ENCODE measurements at places on chromosomes 16 and 17. TPM values are rescaled to one million over a fixed set of nuclear protein-coding genes. Genes with fewer than 3 reads are reported as not detected.

The WSCD1 gene
- total RNA-seq: 0.53 TPM

The KRTAP4-6 gene
- total RNA-seq: not detected

The TBC1D3 gene
- not detected for total RNA-seq

The NHERF2 gene
- 1.4 TPM for total RNA-seq

The SPEM3 gene
- not detected for total RNA-seq

The DNAI2 gene
- 1.7 TPM for total RNA-seq

The TEKT1 gene
- total RNA-seq: not detected

The GNG13 gene
- not detected for total RNA-seq

DNA sequence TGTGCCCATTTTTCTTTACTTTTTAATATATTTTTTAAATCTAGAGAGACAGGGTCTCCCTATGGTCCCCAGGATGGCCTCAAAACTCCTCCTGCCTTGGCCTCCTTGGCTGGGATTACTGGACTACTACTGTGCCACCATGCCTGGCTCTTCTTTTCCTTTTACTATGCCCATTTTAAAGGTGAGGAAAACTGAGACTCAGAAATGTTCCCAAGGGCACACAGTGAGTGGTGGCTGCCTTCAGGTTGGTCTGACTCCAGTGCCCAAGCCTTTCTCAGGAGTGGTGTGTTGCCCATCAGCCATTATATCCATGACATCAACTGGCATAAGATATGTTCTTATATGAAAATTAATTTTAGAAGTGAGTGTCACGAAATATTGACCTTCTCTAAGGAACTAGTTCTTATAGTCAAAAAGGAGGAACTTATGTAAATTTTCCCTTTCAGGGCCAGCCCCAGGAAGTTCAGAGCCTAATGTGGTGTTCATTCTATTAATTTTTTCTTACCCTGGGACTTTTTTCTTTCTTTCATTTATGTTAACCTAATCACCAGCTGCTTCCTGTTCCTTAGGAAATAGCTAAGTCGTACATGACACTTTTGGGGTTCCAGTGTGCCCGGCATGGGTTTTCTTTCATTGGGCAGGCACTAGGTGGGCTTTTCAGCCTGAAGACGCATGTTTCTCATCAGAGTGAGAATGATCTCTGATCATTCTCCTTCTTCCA is 17.9 kb upstream of the SPN start:
- no peaks in the 10 kb centered on the region for H3K36me3 ChIP-seq
- H3K4me3 ChIP-seq: no peak overlapping the region
- H3K4me1 ChIP-seq: peaks cover 36% of the 10 kb centered on the region

- H3K4me1 ChIP-seq: no peaks in the 10 kb centered on the region
- no peak overlapping the region for H3K27ac ChIP-seq
These were observed 22.1 kb downstream of the TRIM25 start for GRCh38 chr17:56891751-56892150.

- no peak overlapping the region for H3K27ac ChIP-seq
- peaks cover 68% of the 10 kb centered on the region for H3K27me3 ChIP-seq
- peaks cover 27% of the 10 kb centered on the region for H3K4me1 ChIP-seq
- no peak overlapping the region for H3K4me3 ChIP-seq
- H3K36me3 ChIP-seq: no peaks in the 10 kb centered on the region
These were observed 11.0 kb downstream of the NEUROD2 start for GRCh38 chr17:39596543-39597267.

GRCh38 chr16:81649561-81650184 is 129.4 kb upstream of the PLCG2 start:
- H3K4me3 ChIP-seq: no peak overlapping the region
- no peak overlapping the region for H3K27ac ChIP-seq
- H3K27me3 ChIP-seq: no peaks in the 10 kb centered on the region
- H3K4me1 ChIP-seq: no peaks in the 10 kb centered on the region
- no peak for DNase-seq

Data from activated CD4-positive, alpha-beta memory T cell treated with anti-CD3 and anti-CD28 coated beads for 36 hours (primary cell).